ENCODE measurements at places on chromosomes 2 and 18.

DNA sequence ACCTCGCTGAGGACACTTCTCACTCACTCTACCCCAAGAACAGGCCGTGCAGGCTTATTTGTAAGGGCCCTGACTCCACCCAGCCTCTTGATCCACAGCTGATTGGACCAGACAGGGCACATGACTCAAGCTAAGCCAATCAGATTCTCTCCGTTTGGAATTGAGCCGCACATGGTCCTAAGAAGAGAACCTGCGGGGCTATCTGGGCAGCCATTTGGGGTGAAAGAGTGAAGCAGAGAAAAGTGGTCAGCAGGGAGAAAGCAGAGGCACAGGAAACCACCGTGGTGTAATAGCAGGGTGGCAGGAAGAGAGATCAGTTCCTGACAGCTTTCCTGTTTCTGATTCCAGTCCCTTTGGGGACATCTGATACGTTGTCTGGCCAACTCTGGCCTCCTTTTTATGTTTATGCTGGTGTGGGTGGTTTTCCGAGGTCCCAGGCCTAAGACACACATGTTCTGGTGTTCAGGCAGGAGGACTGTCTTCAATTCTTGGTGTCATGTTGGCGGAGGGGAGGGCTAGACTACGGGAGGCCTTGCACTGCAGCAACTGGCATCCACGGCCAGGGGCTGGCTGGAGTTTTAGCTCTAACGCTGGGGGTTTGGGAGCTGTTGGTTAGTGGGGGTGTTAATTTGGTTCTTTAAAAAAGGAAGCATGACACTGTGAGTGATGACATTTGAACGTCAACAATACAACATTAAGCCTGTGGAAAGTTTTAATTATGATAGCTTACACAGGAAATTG is 26.1 kb upstream of the SPTBN1 start:
- DNase-seq = no peak

- no peak for DNase-seq
Observed at GRCh38 chr2:62014102-62014501, 108.6 kb downstream of the COMMD1 start.

- DNase-seq = no peak
Observed at GRCh38 chr2:122009561-122009960, 254.1 kb downstream of the TSN start.

DNA sequence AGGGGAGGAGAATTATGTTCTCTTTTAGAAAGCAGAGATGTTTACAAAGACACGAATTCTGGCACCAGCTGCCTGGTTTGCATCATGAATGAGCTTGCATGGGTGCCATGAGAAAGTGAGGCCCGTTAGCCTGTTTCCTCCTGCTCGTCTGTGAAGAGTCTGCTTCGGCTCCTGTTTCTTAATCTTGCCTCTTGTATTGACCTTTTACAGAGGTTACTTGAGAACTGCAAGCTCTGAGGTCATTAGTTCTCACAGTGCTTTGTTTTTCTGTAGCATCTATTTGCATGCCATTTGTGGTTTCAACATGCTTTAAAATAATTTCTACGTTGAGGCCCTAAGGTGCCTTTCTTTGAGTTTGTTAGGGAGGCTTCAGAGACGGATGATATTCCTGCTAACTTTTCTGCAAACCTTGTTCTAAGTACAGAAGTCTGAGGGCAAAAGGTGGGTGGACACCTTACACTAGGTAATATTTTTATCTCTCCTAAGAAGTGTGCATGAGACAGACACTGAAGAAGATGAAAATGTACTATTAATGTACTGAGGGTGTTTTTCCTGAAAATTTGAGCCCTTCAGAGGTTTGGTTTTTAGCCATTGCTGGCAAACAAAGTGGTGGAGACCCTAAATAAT is 53.4 kb upstream of the LINC00305 start:
- DNase-seq = no peak

DNA sequence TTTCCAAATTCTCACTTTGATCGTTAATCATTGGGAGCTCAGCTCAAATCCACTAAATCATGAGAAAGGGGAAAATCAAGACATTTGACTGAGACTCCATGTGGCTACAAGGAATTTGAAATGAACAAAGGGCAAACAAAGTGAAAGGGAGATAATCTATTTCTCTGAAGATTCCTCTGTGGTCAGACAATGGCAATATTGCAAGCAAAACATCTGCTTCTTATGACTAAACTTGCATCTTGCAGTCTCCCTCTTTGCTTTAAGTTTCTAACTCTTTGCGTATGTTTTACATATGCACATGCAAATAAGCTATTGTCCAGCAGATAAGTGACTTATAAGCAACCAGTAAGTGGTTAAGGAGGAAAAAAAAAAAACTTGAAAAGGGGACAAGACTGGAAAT is 299.1 kb upstream of the NXPH2 start:
- no peak for DNase-seq

Data from activated naive CD4-positive, alpha-beta T cell treated with Interleukin-2 at 50 U/mL for 16 hours (primary cell).